ENCODE measurements at places on chromosomes 4 and X. TPM values are rescaled to one million over a fixed set of nuclear protein-coding genes. Genes with fewer than 3 reads are reported as not detected.

Gene TMEM35A
- 4.3 TPM for total RNA-seq

Gene ITGB1BP2
- total RNA-seq: 126 TPM

Gene MAGED4
- total RNA-seq: 2.2 TPM

Gene IL1RAPL2
- not detected for total RNA-seq

Gene ADAMTS3
- total RNA-seq: not detected

Gene DDIT4L
- total RNA-seq: 0.58 TPM

Gene ZNF41
- total RNA-seq: 2.2 TPM

Gene AR
- total RNA-seq: 2.2 TPM

Gene HEPH
- 48.7 TPM for total RNA-seq

Gene CHIC1
- 3.5 TPM for total RNA-seq

Gene ASMT
- total RNA-seq: not detected

Gene ADAM29
- not detected for total RNA-seq

Gene AMER1
- 6.7 TPM for total RNA-seq

DNA sequence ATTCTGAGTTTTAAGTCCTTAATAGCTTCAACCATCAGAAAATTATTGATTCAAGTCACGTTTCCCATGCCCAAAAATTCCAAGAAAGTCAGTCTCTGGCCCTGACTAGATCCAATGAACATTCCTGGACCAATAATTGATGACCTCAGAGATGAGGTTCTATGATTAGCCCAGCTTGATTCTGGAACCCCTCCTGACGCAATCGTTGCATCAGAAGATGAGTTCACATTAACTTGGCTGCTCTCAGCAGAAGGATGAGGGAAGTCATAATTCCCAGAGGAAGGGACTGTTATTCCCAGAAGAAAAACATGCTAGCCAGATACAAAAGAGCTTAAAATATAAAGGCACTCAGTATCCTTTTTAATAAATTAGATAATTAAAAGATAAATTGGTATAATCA lies 34.3 kb upstream of the CPEB2 start:
- no peak for DNase-seq

DNA sequence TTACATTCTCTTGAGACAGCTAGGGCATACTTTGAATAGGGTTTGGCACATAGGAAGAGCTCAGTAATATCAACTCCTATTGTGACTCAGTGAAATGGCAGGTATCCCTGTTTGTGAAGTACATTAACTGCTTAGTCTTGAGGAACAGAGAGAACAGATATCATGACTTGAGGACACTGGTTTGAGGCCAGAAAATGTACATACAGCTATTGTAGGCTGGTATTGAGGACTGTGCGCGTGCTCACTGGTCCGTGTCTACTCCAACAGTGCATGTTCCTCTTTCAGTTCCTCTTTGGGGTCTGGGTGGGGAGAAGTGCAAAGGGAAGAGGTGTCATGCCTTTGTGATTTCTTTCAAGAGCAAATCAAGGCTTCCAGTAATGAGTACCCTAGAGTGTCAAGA lies 34.6 kb upstream of the TBC1D9 start:
- DNase-seq: no peak

DNA sequence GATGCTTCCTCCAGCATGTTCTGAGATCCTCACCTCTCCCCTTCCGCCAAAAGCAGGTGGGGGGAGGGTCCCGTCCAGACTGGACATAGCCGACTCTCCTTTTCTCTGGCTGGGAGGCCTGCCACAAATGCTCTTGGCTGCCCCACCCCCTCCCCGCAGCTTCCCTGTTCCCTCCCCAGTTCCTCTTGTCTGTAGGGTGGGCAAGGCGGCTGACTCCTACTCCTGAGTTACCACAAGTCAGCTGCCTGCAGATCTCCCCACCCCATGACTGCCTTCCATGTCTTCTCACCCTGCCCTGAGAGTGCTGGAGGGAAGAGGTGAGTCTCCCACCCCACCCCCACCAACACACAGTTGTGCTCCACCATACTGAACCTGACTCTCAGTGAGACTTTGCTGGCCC lies 2.9 kb downstream of the ATP6AP1 start:
- DNase-seq: no peak

DNA sequence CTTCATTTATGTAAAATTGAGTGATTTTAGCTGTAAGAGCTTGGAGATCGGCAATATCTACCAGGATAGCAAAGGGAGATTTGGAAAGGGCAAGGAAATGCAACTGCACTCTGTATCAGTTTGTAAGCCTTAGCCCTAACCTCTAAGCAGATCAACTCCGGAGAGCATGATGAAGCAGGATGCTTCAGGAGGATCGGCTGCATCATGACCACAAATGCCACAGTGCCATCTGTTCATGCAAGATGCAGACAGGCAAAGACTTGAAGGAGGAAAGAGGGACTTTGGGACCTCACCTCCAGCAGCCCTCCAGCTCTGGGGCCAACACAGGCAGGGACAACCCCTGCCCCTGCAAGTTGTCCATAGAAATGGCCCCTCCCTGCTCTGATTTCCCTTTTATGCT lies 377.6 kb upstream of the GATB start:
- DNase-seq: no peak

DNA sequence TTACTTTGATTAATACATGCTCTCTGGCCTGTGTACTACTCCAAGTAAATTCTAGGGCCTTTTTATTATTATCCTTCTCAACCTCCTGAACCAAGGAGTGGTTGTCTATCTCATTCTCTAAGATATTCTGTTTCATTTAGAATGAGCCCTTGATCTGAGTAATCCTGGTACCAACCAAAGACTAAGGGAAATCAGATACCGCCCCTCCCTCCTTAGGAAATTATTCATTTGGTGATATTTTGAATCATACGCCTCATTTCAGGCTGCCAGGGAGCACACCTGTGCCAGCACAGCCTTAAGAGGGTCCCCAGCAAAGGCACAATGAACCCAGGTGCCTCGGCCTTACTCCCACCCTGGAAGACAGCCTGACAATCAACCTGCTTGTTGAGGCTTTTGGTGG lies 73.2 kb upstream of the STARD8 start:
- DNase-seq: no peak

GRCh38 chr4:86050496-86050895 lies 309.4 kb downstream of the MAPK10 start:
- no peak for DNase-seq

- no peak for DNase-seq
These were observed 42.8 kb downstream of the ELOVL6 start for GRCh38 chr4:110155654-110156053.

DNA sequence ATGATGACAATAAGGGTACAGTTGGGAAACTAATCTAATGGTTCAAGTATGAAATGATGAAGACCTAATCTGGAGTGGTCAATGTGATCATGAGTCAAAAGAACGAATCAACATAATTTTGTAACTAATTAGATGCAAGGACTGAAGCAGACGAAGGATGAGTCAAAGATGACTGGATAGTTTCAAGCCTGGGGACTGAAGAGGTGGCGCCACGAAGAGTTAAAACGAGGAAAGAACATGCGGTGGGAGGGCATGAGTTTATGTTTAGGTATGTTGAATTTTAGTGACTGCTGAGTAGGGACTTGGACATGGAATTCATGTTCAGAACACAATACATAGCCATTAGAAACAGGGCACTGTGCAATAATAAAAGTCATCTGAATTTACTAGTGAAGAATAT lies 221.5 kb upstream of the FAM241A start:
- DNase-seq: no peak

DNA sequence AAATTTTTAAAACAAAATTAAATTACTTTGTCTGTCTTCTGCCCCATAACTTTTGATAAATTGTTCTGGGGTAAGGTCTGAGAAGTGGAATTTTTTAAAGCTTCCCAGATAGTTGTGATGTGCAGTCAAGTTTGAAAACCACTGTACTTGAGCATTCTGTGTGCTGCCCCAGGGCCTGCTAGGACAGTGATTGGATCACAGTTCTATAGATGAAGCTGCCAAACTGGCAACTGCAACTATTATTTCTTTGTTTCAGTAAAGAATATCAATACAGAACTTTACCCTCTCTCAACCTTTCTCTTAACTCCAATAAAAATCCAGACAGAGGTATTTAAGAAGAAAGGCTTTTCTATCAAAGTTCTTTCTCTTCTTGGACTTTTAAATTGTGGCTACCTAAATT lies at the start of gene OPRPN:
OPRPN (plus strand) TSS at position 361 of the 400 bp plus-strand sequence. CDS start 1,346 bp downstream, outside the sequence.
- no peak for DNase-seq

- no peak for DNase-seq
These were observed 21.3 kb upstream of the AADAT start for GRCh38 chr4:170111085-170111484.

DNA sequence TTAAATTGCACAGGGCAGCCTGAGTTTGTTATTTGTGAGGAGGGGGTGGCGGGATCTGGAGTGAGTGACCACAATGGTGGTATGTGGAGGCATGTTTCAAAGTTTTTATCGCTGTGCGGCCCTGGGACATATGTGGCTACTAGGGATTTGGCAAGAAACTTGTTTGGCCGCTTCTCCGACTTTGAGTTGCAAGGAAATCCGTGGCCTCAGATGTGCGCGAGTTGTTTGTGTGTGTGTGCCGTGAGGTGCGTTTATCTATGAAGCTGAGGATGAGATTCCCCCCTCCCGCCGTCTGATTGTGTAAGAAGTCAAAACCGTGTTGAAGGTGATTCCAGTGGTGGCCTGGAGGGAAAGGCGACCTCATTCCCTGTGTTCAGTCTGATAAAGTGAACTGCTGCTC lies 1.4 kb downstream of the JADE3 start:
- DNase-seq: peak; percentile 69

GRCh38 chrX:132395026-132395425 lies 93.8 kb downstream of the MBNL3 start:
- DNase-seq: no peak

DNA sequence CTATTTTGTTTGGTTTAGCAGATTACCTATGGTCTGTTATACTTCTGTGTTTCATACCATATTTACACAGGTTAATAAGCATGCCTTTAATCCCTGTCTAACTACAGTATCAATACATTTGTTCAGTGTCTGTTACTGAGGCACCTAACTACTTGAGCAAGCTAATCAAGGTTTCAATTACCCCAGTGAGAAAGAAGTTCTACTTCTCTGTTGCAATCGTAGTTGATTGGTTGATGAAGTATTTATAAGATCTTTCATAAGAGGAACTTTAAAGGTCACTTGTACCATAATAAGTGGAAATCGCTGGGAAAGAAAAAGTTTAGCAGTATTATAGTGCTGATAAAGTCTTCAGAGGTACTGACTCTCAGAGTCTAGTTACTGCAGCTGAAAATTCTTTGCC lies 490.6 kb downstream of the RPA4 start:
- DNase-seq: no peak

DNA sequence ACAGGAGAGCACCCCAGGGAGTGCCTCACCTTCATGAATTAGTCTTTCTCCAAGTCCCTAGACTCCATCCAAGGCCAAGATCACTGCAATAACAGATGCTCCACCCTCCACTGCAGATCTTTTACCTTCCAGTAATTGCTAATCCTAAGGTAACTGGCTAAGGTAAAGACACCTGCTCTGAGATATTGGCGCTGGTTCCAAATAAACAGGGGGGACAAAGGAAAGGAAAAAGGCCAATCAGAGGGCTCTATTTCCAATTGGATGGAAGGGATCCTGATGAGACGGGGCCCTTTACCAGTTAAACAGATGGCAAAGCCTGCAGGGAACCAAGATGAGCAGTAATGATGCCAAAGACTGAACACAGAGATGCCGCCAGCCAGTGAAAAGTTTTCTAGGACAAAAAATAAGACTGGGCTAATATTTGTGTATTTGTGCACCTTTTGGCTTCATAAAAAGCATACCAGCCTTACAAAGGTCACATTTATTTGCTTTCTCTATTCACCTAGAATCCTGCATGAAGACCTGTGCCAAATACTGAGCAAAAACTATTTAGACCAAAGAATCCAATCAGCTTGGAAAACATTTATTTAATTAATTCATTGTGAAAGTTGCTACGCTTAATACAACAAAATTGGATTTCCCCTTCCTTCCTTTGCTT lies 148.5 kb downstream of the PPP3CA start:
- DNase-seq: no peak

- DNase-seq: no peak
These were observed 11.2 kb upstream of the CPXCR1 start for GRCh38 chrX:88735835-88736234.

- peak; percentile 86 for DNase-seq
These were observed 785 bp upstream of the EFNB1 start for GRCh38 chrX:68827848-68828624.

DNA sequence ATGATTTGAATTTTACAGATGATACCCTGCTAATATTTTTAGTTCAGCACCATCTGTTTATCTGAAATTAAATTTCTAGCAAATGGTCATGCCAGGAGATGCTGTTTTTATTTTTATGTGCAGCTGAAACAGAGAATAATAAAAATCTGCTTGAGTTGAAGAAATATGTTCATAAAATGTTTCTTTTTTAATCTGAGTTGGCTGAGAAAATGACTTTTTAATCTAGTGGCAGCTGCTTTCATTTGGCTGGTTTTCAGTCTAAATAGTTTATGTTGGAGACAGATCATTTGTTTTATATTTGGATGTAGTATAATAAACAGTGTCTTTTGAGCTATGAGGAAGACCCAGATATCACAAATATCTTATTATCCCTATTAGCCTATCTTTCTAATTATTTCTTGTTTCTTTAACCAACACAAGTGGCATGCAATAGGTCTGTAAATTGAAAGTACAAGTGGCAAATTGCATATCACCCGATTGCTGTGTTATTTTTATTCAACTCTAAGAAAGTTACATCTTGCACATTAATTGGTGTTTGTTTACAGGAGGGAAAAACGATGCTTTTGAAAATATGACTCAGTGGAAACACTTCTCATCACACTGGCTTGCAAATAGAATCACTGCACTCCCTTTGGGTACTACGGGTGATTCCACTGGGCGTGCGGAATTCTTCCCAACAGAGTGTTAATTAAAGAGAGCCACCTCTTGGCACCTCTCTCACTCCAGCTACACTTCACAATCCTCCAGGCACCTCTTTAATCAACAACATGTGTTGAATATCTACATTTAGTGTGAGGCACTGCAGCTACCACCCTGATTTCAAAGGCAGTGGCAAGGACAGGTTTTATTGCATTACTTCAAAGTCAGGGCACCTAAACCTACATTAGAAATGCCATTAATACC lies 51.7 kb upstream of the AP1S2 start:
- DNase-seq: no peak

DNA sequence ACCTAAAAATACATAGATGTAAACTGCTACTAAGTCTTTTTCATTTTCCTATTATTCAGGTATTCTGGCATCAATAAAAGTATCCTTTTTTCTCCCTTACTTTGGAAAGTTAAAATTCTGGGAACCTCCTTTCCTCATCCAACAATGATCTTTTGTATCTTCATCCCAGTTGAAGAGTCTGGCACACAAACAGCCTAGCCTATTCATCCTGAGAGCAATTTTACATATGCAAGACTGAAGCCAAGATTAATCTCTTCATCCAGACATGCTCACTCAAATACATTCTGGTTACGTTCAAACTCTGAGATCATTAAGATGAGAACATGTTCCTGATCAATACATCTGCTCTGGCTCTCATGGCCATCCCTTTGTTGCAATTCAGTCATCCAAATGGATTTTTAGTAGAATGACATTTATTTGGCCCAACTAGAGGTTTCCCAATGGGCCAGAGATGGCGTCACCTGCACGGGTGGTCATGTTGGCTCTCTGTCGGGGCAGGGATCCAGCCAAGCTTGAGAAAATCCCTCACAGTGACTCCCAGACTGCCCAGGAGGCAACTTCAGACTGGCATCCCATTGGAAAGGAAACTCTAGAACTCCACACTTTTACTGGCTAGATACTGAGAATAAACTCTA lies 135.3 kb upstream of the VCX2 start:
- DNase-seq: no peak

Measured in stomach (tissue), 19 donors.